PC-9 (cell line): ENCODE measurements at places on chromosomes 3 and 15. TPM values are rescaled to one million over a fixed set of nuclear protein-coding genes. Genes with fewer than 3 reads are reported as not detected.

GRCh38 chr15:85941186-85941855, 138.3 kb upstream of the AGBL1 start:
- H3K4me1 ChIP-seq, result no peaks in the 10 kb centered on the region
- no peak overlapping the region for H3K27ac ChIP-seq
- DNase-seq, result no peak
- H3K27me3 ChIP-seq, result peaks cover 47% of the 10 kb centered on the region
- H3K36me3 ChIP-seq, result no peaks in the 10 kb centered on the region

DNA sequence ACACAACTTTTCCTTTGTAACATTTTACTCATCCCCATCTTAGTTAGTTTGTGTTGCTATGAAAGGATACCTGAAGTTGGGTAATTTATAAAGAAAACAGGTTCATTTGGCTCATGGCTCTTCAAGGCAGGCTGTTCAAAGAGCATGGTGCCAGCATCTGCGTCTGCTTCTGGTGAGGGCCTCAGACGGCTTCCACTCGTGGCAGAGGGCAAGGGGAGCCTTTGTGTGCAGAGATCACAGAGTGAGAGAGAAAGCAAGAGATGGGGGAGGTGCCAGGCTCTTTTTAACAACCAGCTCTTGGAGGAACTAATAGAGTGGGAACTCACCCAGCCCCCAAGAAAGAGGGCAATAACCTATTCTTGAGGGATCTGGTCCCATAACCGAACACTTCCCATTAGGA, 23.1 kb downstream of the PLA2G4F start:
- no peaks in the 10 kb centered on the region for H3K27me3 ChIP-seq
- no peak overlapping the region for H3K4me3 ChIP-seq
- H3K27ac ChIP-seq, result no peak overlapping the region
- 0 out of 2 replicates have a peak, but pooled peaks cover 7% of the 10 kb centered on the region for H3K4me1 ChIP-seq
- no peak for DNase-seq

- no peaks in the 10 kb centered on the region for H3K27me3 ChIP-seq
- no peak for DNase-seq
- H3K36me3 ChIP-seq, result no peaks in the 10 kb centered on the region
- no peak overlapping the region for H3K4me3 ChIP-seq
These were observed 493.2 kb upstream of the KCNMB2 start for GRCh38 chr3:178043084-178043483.

- no peaks in the 10 kb centered on the region for H3K4me1 ChIP-seq
- no peak overlapping the region for H3K4me3 ChIP-seq
- DNase-seq, result no peak
- peaks cover 29% of the 10 kb centered on the region for H3K36me3 ChIP-seq
- no peaks in the 10 kb centered on the region for H3K27me3 ChIP-seq
These were observed 48.6 kb downstream of the SNRK start for GRCh38 chr3:43334976-43335375.

GRCh38 chr3:147299656-147300055, 106.7 kb downstream of the ZIC4 start:
- H3K4me1 ChIP-seq, result no peaks in the 10 kb centered on the region
- no peaks in the 10 kb centered on the region for H3K27me3 ChIP-seq
- no peak overlapping the region for H3K4me3 ChIP-seq
- H3K36me3 ChIP-seq, result no peaks in the 10 kb centered on the region
- DNase-seq, result no peak

- H3K4me1 ChIP-seq, result no peaks in the 10 kb centered on the region
- no peak for DNase-seq
- H3K27me3 ChIP-seq, result no peaks in the 10 kb centered on the region
These were observed 4.4 kb upstream of the HHATL start for GRCh38 chr3:42706721-42707619.

DNA sequence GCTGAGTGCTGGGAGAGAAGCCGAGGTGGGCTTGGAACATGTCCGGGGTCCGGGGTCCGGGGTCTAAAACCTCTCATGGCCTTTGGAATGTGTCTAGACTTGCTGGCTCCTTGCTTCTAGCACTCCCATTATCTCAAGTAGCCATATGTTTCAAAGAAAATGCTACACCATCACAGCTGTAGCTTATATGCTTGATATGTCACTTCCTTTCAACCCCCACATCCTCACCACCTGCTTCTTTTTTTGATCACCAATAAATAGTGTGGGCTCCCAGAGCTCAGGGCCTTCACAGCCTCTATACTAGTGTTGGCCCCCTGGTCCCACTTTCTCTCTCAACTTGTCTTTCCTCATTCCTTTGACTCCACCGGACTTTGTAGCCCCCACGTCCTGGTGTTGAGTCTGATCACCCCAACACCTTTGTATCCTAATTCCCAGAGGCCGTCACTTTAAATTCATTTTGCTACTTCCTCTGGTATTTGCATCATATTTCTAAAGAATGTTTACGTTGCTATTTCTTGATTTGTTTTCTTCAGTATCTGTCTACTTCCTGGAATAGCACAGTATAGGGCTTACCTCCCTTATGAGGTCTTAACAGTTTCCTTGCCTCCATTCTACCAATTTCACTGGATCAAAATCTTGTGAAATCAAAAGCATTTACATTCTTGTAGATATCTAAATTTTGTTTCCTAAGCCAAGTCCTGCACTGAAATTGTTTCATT, 71.9 kb upstream of the CHRNB4 start:
- no peaks in the 10 kb centered on the region for H3K4me1 ChIP-seq
- H3K27ac ChIP-seq, result no peak overlapping the region
- no peak for DNase-seq
- H3K36me3 ChIP-seq, result no peaks in the 10 kb centered on the region

GRCh38 chr15:70920981-70921696, 28.5 kb downstream of the LRRC49 start:
- H3K4me1 ChIP-seq, result no peaks in the 10 kb centered on the region
- no peak for DNase-seq
- H3K4me3 ChIP-seq, result no peak overlapping the region
- H3K27me3 ChIP-seq, result no peaks in the 10 kb centered on the region

DNA sequence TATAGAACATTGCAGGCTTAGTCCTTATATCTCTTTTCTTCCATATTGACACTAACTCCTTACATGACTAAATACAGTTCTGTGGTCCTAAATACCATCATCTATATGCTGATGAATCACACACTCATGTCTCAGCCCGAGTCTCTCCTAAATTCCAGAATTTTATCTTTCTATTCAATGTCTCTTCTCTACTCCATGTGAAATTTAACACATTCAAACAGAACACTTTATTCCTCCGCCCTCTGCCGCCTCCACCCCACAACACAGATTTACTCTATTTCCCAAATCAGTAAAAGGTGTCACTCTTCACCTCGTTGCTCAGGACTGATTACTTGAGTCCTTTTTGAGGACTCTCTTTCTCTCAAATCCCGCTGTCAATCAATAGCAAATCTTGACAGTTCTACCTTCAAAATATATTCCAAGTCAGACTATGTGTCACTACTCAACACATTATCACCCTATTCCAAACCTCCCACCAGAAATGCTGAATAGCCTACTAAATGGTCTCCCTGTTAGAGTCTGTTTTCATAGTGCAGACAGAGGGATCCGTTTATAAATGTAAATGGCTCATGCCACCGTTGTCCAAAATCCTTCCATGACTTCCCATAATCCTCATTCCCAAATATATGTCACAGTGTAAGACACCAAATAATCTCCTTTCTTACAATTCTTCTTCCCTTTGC, 230.3 kb downstream of the FGF12 start:
- no peak overlapping the region for H3K27ac ChIP-seq
- H3K4me3 ChIP-seq, result no peak overlapping the region
- no peaks in the 10 kb centered on the region for H3K27me3 ChIP-seq
- DNase-seq, result no peak

The CHST2 gene
- total RNA-seq, result 0.15 and 0.18 TPM in 2 replicates

The ALDH1A3 gene
- 462 and 469 TPM in 2 replicates for total RNA-seq

GRCh38 chr3:11643605-11644087, at the start of gene VGLL4:
Gene VGLL4 (minus strand): TSS chr3:11643915. CDS start chr3:11643518, 397 bp downstream.
- peak within 1 kb of the TSS; percentile 66 for H3K27ac ChIP-seq
- H3K4me1 ChIP-seq, result peaks cover 25% of the 10 kb centered on the region
- no peaks in the 10 kb centered on the region for H3K27me3 ChIP-seq
- H3K36me3 ChIP-seq, result no peaks in the 10 kb centered on the region
- peak; percentile 73 for DNase-seq

GRCh38 chr3:13305623-13306022, 114.5 kb downstream of the NUP210 start:
- H3K27ac ChIP-seq, result no peak overlapping the region
- no peaks in the 10 kb centered on the region for H3K36me3 ChIP-seq
- H3K27me3 ChIP-seq, result no peaks in the 10 kb centered on the region
- no peak overlapping the region for H3K4me3 ChIP-seq
- no peak for DNase-seq

The ITIH1 gene
- not detected in 2 replicates for total RNA-seq

DNA sequence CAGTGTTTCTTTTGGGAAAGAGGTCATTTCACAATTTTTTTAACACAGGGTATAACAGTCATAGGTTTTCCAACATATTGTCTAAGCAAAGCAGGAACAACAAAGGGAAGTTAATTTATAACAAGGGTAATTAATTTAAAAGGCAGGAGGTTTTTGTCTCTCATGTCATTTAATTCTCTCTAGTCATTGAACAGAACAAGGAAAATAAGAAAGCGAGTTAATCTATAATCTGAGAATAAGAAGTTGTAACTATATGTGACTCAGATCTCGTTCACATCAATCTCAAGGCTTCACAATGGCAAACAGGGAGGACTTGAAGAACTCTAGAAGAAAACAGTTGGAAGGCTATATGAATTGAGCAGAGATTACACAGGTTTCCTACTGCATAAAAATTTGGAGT, 579.8 kb upstream of the CCDC54 start:
- no peak overlapping the region for H3K4me3 ChIP-seq
- no peaks in the 10 kb centered on the region for H3K27me3 ChIP-seq
- no peaks in the 10 kb centered on the region for H3K36me3 ChIP-seq
- no peak overlapping the region for H3K27ac ChIP-seq
- DNase-seq, result no peak
- 0 out of 2 replicates have a peak, but pooled peaks cover 7% of the 10 kb centered on the region for H3K4me1 ChIP-seq

- no peaks in the 10 kb centered on the region for H3K36me3 ChIP-seq
- H3K4me3 ChIP-seq, result no peak overlapping the region
- no peak overlapping the region for H3K27ac ChIP-seq
- H3K27me3 ChIP-seq, result no peaks in the 10 kb centered on the region
These were observed 544.3 kb downstream of the NTRK3 start for GRCh38 chr15:87712211-87712610.

The MORC1 gene
- not detected in 2 replicates for total RNA-seq

DNA sequence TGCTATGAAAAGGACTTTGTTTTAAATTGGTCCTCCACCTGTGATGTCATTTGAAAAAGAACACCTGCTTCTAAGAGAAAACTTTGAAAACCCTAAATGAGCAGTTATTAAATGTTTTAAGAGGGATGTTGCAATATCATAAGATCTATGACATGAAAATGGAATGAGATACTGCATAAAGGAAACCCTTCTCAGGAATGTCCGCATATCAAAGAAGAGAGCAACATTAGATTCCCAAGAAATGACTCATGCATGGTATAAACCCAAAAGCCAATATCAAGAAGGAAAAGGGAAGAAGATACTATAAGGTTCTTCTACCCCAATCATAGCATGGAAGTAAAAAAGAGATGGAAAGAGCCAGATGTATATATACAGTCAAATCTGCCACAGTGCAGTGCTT, 627.5 kb upstream of the LMCD1 start:
- DNase-seq, result no peak
- no peak overlapping the region for H3K4me3 ChIP-seq
- no peak overlapping the region for H3K27ac ChIP-seq
- peaks cover 16% of the 10 kb centered on the region for H3K4me1 ChIP-seq
- no peaks in the 10 kb centered on the region for H3K36me3 ChIP-seq
